ENCODE measurements at places on chromosomes 1 and 21. TPM values are rescaled to one million over a fixed set of nuclear protein-coding genes. Genes with fewer than 3 reads are reported as not detected.
A peak's percentile ranks its signal among the peaks of the same experiment; 100 is the strongest.

SLAMF7 gene
- not detected for total RNA-seq

TBX15 gene
- 0.42 TPM for total RNA-seq

DNA sequence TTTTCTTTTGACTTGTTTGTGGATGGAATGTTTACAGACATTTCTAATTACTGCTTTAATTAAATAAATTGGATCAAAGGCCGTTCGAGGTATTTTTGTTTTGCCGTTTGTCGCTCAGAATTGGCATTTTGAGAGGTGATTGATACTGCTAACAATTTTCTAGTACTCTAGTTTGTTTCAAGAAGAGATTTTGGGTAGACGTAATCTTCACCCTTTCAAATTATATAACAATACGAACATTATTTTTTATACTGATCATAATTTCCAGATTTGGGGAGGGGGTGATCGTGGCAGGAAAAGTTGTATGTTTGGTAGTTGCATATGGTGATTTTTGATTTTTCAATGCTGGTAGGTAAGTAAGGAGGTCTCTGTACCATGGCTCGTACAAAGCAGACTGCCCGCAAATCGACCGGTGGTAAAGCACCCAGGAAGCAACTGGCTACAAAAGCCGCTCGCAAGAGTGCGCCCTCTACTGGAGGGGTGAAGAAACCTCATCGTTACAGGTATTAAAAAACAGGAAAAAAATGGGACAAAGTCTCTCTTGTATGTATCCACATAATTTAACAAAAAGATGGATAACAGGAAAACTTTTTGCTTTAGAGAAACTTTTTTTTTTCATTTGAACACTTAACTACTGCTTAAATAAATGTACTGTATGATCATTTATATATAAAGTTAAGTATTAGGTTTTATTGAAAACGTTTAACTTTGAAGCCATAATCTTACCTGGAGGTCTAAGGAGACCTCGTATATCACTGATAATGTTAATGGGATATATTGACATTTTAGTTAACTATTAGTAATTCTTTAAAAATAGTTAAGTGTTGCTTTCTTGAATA is 1.7 kb downstream of the H3-3A start:
- peak overlapping the region; percentile 95 for H3K4me3 ChIP-seq
- peak; percentile 20 for DNase-seq
- H3K27ac ChIP-seq: peak overlapping the region; percentile 99
- peaks cover 39% of the 10 kb centered on the region for H3K36me3 ChIP-seq
- H3K4me1 ChIP-seq: peaks cover 39% of the 10 kb centered on the region

GRCh38 chr1:7808253-7808844 is 24.3 kb downstream of the PER3 start:
- H3K36me3 ChIP-seq: peaks cover 4% of the 10 kb centered on the region
- DNase-seq: peak; percentile 30
- no peak overlapping the region for H3K27ac ChIP-seq
- no peak overlapping the region for H3K4me3 ChIP-seq
- H3K4me1 ChIP-seq: no peaks in the 10 kb centered on the region
- H3K27me3 ChIP-seq: no peaks in the 10 kb centered on the region

- peaks cover 12% of the 10 kb centered on the region for H3K4me1 ChIP-seq
- H3K4me3 ChIP-seq: no peak overlapping the region
- H3K36me3 ChIP-seq: no peaks in the 10 kb centered on the region
- H3K27ac ChIP-seq: no peak overlapping the region
- DNase-seq: no peak
- peaks cover 37% of the 10 kb centered on the region for H3K27me3 ChIP-seq
Measured at GRCh38 chr1:3597599-3597964, 13.7 kb downstream of the MEGF6 start.

DNA sequence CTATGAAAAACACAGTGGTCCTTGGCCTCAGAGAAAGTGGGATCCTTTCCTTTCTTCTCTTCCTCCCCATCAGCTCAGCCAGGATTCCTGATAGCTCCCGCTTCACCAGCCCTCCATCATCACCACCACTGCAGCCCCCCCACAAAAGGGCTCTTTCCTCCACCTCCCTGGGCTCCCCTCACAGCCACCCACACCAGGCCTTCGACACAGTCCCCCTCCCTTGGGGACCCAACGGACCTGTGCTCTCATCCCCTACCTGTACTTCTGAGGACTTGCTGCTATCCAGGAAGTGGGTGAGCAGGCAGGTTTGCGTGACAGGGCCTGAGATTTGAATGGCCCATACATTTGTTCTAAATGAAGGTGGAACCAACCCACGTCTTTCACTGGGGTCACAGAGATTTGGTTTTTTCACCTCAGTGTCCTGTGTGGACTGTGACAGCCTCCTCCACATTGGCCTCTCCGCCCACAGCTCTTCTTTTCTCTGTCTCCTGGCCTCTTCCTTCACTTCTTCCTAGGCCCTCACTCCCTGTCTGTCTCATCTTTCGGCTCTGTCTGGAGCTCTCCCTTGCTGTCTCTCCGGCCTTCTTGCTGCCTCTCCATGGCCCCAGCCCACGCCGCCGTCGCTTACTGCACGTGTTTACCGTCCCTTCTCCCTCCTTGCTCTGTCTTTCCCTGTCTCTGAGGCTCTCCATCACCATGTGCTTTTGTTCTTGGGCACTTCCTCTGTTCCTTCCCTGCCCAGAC is 238.6 kb downstream of the FOXD2 start:
- peaks cover 37% of the 10 kb centered on the region for H3K27me3 ChIP-seq
- H3K4me3 ChIP-seq: no peak overlapping the region
- DNase-seq: no peak
- no peak overlapping the region for H3K27ac ChIP-seq
